ENCODE measurements at places on chromosomes 1 and 21.

DNA sequence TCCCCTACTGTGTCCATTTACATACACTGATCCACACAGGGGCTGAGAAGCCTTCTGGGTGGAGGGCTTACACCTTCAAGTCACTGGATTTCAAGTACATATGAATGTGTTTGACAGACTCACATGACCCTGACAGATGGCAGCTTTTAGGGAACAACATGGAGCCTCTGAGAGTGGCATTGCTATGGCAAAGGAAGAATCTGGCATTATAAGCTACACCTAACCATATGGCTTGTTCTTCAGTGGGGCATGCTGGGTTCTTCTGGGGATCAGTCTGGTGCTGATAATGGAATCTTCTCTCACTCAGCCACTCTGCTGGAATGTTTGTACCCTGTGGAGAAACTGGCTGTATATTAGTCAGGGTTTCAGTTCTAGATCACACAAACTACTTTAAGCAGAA lies 68.5 kb upstream of the PDE4B start:
- DNase-seq = no peak

DNA sequence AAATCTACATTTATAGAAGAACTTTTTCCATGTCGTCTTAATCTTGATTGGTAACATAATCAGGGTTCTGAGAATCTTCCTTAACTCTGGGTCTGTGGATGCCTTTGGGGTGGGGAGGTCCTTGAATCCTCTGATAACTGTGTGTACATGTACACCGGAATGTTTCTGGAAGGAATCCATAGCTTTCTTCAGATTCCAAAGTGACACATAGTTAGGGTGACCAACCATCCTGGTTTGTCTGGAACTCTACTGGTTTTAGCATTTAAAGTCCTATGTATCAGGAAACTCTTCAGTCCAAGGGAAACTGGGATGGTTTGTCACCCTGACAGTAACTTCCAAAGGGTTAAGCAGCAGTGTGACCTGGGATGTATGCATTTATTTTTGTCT lies 16.8 kb downstream of the STRIP1 start:
- no peak for DNase-seq

DNA sequence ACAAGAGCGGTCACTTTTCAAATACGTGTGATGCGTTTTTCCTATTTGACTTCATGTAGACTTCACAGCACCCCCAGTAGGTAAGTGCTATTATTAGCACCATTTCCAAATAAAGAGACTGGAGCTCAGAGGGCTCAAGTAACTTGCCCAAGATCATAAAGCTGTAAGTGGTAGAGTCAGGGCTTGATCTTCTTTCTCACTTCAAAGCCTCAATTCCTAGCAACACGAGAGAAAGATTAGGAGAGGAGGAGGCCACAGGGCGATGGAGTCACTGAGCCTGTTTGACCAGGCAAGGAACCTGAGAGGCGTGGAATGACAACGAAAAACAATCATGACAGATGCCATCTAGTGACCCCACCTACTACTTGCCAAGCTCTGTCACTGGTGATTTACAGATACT lies 181.0 kb downstream of the FOXD2 start:
- DNase-seq = no peak

GRCh38 chr21:43289966-43290365 lies 121.2 kb downstream of the CRYAA start:
- no peak for DNase-seq

DNA sequence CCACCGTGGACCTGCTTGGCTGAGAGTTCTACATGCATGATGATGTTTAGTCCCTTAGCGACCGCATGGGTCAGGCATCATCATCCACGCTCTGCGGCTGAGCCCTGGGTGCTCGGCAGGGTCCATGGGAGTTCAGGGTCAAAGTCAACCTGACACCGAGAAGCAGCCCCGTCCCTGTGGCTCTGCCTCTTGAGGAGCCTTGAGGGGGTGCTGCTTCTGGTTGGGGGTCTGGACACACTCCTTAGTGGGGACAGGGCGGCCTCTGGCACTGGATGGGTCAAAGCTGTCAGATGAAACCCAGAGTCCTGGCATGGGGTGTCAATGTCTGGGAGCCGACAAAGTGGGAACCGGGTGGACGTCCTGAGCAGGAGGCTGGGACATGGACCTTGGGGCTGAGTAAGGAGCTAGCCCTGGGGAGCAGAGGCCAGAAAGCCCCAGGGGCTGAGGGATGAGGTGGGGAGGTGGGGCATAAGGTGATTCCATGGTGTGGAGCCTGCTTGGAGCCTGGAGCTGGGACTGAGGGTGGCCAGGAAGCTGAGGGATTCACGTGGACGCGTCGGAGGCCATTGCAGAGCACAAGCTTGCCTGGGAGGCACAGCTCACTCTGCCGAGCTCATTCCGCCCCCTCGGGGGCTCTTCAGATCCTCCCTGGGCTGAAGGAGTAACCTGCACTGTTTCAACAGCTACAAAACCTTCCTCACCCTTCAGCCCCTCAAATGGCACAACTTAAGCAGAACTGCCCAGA lies 53.9 kb downstream of the UMODL1 start:
- DNase-seq = no peak

DNA sequence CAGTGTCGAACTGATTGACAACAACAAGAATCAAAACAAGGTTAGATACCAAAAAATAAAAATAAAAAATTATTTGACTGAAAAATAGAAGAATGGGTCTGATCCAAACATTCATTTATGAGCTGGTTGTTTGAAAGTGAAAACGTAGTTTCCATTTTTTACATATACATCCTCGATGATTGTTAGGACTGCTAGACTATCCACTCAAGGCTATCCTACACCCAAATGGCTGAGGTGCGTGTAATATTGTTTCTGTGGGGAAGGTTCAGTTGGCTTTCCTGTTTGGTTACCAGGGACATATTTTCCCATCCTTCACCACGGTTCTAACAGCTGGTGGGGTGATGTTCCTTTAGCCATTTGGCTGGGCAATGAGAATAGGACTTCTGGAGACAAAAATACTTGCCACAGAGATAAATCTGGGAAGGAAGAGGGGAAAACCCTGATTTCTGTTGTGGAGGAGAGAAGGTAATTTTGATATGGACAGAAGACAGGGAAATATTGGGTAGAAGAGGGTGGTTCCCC lies 66.3 kb downstream of the MAP3K7CL start:
- no peak for DNase-seq

DNA sequence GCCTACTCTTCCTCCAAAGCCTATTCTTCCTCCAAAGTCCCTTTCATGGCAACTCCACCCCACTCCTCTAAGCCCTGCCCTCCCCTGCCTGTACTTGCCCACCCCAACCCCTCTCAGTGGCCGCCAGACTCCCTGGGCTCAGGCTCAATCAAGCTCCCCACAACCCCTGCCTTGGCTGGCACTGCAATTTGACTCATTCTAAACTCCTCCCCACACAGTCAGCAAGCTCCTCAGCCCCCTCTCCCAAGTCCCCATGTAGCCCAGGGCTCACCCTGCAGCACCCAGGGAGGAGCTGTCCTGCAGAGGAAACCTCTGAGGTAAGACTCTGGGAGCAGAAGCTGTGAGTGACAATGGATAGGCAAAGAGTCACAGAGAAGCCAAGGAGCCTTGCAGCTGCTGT lies 3.6 kb upstream of the VSIG8 start:
- DNase-seq = no peak

DNA sequence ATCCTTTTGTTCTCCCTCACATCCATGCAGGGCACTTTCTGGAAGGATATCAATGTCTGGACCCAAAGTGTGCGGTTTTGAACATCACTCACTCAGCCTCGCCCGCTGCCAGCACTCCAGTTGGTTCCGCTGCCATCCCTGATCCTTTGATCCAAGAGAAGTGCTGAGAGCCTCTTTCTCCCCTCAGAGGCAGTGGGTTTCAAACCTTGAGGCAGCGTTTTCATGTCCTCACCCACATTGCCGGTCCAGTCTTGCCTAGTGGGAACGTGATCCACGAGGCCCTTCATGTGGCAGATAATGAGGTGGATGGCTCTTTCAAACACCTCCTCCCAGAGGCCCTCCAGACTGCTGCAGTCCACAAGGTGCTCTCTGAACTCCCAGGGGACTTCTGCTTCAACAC lies 122.2 kb downstream of the ACTL8 start:
- DNase-seq = no peak

DNA sequence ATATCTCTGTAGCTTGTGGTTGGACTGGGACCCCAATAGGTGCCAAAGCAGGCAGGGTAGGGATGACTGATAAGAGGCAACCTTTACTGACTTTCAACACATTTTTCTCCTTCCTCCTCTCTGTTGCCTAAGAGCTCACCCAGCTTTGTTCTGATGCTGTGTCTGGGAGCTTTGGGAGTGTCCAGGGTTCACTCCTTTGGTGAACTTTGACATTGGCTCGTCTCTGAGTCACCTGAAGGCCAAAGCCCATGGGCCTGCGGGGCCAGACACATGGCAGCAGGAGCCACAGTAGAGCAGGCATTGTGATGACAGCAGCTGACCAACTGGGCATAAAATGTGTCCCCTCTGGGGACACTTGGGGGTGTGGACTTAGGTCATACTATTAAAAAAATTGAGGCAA lies 99.5 kb upstream of the ZNF644 start:
- no peak for DNase-seq

GRCh38 chr1:235843461-235843961 lies 23.2 kb downstream of the LYST start:
- DNase-seq = no peak

GRCh38 chr1:101166583-101167120 lies 70.2 kb upstream of the S1PR1 start:
- no peak for DNase-seq

- no peak for DNase-seq
These were observed 41.8 kb downstream of the RUNX1 start for GRCh38 chr21:35007348-35007747.

Measured in activated CD4-positive, CD25-positive, alpha-beta regulatory T cell treated with anti-CD3 and anti-CD28 coated beads, Interleukin-2, amount 50 U/mL, for 72 hours (primary cell).